Stimulated activated CD4-positive, alpha-beta T cell treated with anti-CD3 and anti-CD28 coated beads, TNF-alpha, amount 100 ng/mL, for 24 hours (primary cell): ENCODE measurements at places on chromosomes 2 and 18.

GRCh38 chr18:2985628-2986027 is 27.3 kb downstream of the LPIN2 start:
- DNase-seq: no peak

GRCh38 chr2:133200684-133201421 is 367.4 kb downstream of the NCKAP5 start:
- no peak for DNase-seq

DNA sequence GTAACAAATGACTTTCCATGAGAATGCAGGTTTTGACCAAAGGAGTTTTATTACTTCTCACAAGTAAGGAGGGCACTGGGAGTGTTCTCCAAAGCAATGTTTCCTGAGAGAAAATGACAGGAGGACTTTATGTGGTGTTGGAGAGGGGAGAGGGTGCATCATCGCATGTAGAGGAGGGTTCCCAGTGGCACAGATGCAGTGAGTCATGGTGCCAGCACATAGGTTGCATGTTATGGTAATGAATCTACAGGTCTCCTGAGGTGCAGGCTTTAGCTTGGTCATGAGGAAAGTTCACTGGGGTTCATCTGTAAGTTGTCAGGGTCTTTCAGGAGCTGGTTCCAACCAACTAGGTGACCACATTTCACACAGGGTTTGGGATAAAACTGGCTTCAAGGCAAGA is 30.4 kb downstream of the NAT8 start:
- no peak for DNase-seq

- peak; percentile 22 for DNase-seq
Observed at GRCh38 chr2:201860636-201861066, 54.3 kb downstream of the CDK15 start.

GRCh38 chr2:20424300-20425290 is 22.3 kb upstream of the RHOB start:
- DNase-seq: no peak

GRCh38 chr2:173716458-173717052 is 248.6 kb downstream of the SP3 start:
- no peak for DNase-seq

- no peak for DNase-seq
Observed at GRCh38 chr2:84717302-84717701, 163.6 kb downstream of the TRABD2A start.

- no peak for DNase-seq
Observed at GRCh38 chr2:231680992-231681852, 27.1 kb upstream of the PTMA start.

GRCh38 chr2:39484206-39484605 is 47.1 kb upstream of the MAP4K3 start:
- DNase-seq: no peak

DNA sequence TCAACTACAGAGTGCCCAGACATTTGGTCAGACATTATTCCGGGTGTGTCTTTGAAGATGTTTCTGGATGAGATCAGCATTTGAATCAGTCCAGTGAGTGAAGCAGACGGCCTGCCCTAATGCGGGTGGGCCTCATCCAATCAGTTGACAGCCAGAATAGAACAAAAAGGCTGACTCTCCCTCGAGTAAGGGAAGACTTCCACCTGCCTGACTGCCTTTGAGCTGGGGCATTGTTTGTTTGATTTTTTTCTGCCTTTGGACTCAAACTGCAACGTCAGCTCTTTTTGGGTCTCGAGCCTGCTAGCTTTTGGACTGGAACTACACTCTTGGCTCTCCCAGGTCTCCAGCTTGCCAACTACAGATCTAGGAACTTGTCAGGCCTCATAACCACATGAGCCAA is 111.7 kb upstream of the AGAP1 start:
- DNase-seq: no peak

DNA sequence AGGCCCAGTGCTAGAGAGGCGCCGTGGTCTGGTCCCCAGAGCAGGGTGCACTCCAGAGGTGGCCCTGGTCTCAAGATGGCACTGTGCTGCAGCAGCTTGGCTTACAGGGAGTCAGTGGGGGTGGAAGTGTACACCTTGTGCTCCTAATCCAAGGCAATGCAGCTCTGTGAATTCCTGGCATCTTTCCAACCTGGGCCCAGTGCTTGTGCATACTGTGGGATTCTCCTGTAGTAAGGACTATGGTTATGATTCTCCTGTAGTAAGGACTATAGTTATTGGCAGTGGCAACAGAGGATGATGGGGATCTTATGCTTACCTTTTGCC is 616.7 kb upstream of the REG3G start:
- DNase-seq: no peak

- DNase-seq: no peak
Observed at GRCh38 chr2:219954331-219954730, 326.9 kb downstream of the SLC4A3 start.

- no peak for DNase-seq
Observed at GRCh38 chr18:39524370-39524769, 1958.8 kb upstream of the CELF4 start.

- no peak for DNase-seq
Observed at GRCh38 chr2:21916934-21917522, 793.3 kb downstream of the TDRD15 start.

DNA sequence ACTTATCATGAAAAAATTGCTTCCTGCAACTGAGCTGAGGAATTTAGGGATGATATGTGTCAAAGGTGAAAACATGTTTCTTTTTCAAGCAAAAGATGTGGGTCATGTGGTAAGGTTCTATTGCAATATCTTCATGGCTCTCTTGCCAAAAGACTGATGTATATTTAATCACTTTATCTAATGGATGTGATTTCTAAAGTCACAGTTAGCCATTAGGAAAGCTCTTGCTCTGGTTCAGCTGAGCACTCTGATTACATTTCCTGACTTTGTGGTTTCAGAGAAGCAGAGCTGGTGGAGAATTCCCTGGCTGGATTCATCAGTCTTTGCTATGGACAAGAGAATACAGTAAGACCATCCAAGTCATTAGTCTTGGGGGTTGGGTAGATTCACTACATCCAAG is 24.4 kb downstream of the SCN9A start:
- DNase-seq: no peak

- no peak for DNase-seq
Observed at GRCh38 chr2:231780123-231780908, 766 bp downstream of the PDE6D start.

- DNase-seq: no peak
Observed at GRCh38 chr2:134124047-134124753, 129.7 kb upstream of the MGAT5 start.

DNA sequence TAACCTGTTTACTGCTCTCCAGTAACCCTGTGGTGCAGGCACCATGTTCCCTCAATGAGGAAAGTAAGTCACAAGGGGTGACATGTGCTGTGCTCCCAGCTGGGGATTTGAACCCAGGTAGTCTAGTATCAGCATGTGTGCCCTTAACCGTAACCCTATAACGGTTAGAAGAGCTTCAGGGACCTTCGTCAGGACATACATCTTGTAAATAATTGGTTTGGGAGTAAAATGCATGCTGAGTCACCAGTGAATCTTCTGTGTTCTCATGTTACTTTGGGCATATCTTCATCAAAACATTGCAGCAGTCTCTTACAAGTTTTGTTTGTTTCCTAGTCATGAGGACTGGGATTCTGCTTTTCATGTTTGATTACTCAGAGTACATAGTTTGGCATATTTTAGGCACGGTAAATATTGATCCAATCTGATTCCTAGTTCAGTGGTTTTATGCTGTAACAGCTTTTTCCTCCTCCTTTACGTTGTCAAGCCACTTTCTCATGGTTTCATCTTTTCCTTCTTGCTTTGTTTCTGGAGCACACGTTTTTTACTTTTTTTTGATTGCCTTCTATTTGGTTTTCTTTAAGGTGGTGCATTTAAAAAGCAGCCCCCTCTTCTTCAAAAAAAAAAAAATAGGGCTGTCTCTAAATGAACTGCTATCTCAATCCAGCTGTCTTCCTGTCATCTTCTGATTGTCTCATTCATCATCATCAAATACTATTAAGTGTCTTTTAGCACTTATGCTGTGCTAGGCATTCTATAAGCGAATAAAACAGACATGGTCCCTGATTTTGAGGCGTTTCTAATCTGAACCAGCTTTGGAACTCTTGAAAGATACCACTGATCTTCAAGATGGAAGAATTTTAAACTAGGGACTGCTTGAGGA is 50.4 kb downstream of the CLIP4 start:
- DNase-seq: no peak

DNA sequence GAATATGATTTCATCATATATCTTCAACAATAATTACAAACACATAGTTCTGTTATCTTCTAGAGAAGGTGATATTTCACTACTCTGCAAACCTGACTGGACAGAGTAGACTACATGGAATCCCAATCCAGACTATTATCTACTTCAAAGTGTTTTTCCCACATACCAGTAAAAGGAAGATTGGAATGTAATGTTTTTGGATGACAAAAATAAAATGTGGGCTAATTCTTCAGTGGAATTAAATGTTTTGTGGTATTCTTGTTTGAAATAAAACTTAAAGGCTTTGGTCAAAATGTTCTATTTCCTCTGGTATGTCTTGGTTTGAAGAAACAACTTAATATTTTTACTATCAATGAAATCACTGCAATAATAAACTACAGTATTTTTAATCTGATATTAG is 22.1 kb downstream of the COL5A2 start:
- DNase-seq: no peak

- no peak for DNase-seq
Observed at GRCh38 chr2:231356466-231356844, 39.1 kb upstream of the B3GNT7 start.

DNA sequence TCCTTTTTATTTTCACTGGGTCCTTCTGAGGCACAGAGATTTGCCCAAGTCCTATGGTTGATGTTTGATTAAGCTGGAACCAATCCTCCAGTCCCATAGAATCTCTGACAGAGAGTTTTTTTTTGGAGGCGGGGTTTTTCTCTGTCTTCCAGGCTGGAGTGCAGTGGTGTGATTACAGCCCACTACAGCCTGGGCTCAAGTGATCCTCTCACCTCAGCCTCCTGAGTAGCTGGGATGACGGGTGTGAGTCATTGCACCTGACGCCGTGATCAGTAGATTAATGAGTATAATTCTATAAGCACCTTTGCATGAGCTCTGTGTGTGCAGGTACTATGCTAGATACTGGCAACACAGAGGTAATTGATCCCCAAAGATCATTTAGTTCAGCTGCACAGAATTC is 15.3 kb upstream of the TRPM8 start:
- DNase-seq: no peak
